ENCODE measurements at places on chromosomes 16 and 17.
A peak's percentile ranks its signal among the peaks of the same experiment; 100 is the strongest.

DNA sequence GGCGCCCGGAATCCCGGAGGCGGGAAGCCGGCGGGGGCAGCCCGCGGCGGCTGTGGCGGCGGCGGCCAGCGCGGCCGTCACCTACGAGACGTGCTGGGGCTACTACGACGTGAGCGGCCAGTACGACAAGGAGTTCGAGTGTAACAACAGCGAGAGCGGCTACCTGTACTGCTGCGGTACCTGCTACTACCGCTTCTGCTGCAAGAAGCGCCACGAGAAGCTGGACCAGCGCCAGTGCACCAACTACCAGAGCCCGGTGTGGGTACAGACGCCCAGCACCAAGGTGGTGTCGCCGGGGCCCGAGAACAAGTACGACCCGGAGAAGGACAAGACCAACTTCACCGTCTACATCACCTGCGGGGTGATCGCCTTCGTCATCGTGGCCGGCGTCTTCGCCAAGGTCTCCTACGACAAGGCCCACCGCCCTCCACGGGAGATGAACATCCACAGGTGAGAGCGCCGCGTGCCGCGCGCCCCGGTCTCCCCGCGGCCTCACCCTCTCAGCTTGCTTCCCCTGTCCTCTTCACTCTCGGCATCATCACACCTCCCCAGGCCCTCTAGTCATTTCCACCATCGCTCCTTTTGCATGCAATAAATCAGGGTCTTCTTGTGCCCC lies 706 bp downstream of the SHISA6 start:
- DNase-seq: no peak

DNA sequence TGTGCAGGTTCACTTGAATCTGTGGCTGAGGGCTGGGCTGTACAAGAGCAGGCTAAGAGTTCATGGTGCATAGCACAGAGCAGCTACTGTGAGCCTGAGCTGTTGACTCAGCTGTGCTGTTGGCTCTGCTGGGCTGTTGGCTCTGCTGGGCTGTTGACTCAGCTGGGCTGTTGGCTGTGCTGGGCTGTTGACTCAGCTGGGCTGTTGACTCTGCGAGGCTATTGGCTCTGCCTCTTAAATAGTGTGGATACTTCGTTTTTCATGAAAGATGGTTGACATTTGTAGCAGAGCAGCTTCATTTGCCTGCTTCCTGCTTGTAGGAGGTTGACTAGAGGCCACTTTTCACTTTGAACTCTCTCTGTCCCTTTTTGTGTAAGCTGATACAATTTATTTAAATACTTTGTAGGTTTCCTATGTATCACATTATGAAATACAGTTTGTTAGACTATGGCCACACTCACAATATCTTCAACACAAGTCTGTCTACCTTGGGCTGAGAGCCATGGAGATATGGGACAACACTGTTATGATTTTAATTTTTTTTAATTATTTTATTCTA lies 40.3 kb upstream of the CCNF start:
- no peak for DNase-seq

DNA sequence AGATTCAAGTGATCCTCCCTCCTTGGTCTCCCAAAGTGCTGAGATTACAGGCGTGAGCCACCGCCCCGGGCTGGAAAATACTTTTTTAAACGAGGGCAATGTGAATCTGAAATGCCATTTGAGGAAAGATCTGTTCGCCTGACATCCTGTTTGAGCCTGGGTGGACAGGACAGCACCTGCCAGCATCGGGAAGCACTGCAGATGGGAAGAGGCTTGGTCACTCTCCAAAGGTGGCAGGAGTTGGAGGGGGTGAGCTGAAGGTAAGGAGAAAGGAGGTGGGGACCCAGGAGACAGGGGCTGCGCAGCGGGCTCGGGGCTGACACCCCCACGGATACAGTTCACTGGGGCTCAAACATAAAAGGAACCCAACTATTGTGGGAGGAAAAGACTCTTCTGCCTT lies 3.9 kb upstream of the BIRC5 start:
- no peak for DNase-seq

DNA sequence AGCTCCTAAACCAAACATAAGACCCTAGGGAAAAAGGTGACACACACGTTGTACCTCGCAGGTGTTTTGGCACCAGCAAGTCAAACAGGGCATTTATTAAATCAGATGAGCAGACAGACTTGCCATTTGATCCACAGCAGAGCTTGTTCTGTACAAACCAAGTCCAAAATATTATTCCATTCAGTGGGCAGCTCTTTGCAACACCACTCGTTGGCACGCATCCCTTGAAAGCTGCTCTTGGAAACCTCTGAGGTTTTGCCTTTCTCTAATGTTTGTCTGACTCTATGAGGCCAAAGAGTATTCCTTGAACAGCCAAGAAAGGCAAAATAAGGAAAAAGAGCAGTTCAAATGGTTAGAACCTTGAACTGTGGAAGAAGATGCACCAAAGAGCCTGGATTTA lies 12.7 kb downstream of the TMEM100 start:
- no peak for DNase-seq

- no peak for DNase-seq
Measured at GRCh38 chr17:38547444-38547843, 58.3 kb downstream of the SRCIN1 start.

DNA sequence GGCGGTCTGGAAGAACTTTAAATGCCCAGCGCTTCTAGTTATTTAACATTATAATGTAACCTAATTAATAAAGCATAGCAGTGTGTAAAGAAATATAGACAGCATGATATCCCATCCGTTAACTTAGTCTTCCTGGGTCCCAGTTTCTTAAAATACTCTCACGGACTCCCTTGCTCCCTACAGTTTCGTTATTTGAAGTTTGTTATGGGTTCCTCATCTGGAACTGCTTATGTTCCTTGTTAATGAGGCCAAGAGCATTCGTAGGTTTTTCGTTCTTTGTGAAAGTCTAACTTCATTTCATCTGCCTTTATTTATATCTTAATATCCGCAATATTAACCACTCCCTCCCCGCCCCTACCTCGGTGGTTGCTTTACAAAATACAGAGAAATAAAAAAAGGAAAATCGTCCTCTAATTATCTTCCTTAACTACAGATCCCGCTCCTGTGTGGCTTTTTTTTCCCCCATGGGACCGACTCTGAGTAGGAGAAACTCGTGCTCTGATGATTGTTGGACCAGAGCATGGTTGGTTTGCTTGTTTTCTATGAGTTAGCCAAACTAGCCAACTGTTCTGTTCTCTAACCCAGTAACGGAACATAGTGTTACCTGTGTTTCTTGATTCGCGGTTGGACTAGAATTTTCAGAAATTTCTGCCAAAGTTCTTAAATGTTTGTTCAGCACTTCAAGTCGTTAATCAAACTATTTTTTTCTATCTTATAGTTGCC lies 863 bp downstream of the ADPRM start:
- no peak for DNase-seq

- DNase-seq: no peak
Measured at GRCh38 chr17:3574231-3574630, 16.6 kb upstream of the TRPV3 start.

GRCh38 chr17:21539146-21539545 lies 153.2 kb upstream of the KCNJ18 start:
- no peak for DNase-seq

DNA sequence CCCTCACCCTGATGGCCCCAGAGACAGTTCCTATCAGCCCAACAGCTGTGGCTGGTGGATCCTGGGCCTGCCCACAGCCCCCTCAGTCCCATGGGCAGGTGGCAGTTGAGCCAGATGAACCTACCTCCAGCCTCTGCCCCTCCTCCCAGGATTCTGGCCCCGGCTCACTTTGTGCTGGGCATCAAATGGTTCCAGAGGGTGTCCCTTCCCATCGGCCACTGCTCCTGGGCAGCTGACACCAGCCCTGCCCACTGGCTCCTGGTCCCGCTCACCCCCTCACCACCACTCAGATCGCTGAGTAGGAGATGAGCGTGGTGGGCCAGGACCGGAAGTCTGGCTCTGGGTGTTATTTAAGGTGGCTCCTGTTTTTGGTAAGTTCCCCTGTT lies 2.0 kb downstream of the TTYH2 start:
- no peak for DNase-seq

- DNase-seq: peak; percentile 10
Measured at GRCh38 chr17:72618001-72618509, 474.4 kb downstream of the SLC39A11 start.

DNA sequence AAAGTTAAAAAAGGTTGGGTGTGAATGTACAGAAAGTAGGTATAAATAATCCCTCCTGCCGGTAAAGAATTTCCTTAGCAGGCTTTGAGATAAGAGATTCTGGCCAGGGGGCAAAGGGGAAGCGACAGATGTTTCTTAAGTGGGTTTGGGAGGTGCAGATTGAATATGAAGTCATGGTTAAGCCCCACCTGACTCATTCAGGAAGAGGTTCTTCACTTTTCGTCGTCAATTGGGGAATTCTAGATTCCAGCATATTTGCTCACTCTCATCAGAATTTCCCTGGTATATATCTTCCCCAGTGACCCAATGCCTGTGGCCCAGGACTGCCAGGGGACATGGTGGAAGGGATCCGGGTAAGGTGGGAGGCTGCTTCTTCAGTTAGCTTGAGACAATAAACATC lies 127.8 kb downstream of the CPPED1 start:
- no peak for DNase-seq

GRCh38 chr17:43183921-43184320 lies 12.9 kb downstream of the NBR1 start:
- no peak for DNase-seq

DNA sequence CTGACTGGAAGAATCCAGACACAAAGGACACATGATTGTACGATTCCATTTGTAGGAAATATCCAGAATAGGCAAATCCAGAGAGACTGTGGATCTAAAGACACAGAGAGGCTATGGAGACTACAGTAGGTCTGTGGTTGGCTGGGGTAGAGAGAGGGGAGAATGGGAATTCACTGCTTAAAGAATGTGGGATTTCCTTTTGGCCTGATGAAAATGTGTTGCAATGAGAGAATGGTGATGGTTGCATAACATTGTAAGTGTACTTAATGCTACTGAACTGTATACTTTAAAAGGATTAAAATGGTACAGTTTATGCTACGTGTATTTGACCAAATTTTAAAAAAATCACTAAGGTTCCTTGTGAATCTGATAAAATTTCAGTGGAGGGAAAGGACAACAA lies 62.1 kb downstream of the GPRC5B start:
- no peak for DNase-seq

DNA sequence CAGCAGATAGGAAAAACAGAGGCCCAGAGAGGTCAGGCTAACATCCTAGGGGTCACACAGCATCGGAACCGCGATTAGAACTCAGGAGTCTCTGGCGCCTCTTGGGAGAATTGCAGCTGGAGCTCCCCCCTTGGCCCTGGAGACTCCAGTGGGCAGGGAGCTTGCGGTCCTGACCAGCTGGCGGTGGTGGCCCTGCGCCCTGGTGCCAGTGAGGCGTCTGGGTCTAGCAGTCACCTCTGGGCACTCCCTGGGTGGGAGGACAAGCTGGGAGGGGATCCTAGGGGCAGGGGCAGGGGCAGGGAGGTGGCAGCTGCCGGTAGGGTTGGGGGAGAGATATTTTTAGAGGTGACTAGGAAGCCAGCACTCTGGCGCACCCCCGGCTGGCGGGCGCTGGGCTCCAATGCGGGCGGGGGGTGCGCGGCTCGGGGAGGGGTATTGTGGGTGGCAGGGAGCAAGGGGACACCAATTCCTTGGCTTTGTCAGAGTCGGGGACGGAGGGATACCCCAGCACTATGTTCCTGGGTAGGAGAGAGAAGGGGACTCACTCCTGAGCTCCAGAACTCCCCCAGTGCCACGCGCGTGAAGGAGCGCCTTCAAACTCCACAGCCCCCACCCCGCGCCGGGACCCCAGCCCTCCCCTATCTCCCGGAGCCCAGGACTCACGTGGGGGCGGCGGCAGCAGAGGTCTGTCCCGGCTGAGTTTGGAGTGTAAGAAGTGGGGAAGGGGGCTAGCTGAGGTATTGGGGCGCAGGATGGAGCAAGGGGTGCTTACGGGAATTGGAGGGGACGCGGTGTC lies 584 bp downstream of the PHOSPHO1 start:
- DNase-seq: no peak

- no peak for DNase-seq
Measured at GRCh38 chr16:9327253-9327652, 235.8 kb downstream of the HAPSTR1 start.

- peak; percentile 61 for DNase-seq
Measured at GRCh38 chr17:27808628-27809027, 8.3 kb upstream of the NOS2 start.

DNA sequence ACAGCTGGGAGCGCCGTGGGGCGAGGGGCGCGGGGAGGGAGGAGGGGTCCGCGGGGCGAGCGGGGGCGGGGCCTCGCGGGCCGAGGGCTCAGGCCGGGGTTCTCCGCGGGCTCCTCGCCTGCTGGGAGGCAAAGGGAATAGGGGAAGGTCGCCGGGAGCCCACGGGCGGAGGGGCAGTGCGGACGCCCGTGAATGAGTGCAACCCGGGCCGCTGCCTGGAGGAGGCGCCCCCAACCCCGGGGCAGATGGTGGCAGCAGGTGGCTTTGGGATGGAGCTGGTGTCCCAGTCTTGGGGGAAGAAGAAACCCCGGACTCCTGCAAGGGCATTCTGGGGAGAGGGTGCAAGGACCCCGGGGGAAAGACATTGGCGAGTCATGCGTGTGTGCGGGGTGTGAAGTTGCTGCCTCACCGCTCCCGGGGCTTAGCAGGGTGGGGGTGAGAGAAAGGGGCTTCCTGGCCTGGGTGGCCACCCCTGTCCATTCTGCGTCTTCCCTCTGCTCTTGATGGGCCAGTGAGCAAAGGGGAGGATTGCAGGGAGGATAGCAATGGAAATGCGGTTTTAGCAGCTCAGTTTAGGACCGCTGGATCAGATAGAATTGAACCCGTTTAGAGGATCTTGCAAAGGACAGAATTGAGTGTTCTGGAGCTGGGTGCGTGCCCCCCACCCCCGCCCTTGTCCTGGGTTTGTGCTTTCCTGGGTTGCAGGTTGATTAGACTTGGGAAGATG lies 526 bp downstream of the KIAA0513 start:
- peak; percentile 30 for DNase-seq

- no peak for DNase-seq
Measured at GRCh38 chr17:59702304-59702703, 4.9 kb downstream of the PTRH2 start.

DNA sequence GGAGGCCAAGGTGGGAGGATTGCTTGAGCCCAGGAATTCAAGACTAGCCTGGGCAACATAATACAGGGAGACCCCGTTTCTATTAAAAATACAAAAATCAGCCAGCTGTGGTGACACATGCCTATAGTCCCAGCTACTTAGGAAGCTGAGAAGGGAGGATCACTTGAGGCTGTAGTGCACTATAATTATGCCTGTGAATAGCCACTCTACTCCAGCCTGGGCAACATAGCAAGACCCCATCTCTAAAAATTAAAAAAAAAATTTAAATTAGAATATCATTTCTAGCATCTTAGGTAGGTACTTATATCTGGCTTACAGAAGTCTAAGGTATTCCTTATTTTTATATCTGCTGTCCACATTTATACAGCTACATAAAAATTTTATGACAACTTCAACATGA lies 7.5 kb upstream of the SMG8 start:
- DNase-seq: no peak

DNA sequence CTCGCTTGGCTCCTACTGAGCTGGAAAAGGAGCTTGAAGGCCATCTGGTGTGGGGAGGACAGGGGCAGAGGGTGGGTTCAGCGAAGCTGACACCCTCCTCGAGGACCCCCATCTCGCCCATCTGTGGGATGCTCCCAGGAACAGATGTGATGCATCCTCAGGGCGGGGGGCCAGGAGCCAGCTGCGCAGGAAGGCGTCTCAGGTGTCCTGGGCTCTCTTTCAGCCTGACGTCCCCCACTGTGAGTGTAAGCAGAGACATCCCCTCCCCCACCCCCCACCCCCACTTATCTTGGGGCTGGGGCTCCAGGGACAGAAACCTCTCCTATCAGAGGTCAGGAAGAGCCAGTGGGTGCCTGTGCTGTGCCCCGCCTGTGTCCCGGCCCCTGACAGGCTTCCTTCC lies 16.2 kb downstream of the KIF19 start:
- DNase-seq: no peak

Data from activated naive CD8-positive, alpha-beta T cell treated with anti-CD3 and anti-CD28 coated beads, Interleukin-2, amount 50 U/mL, for 24 hours (primary cell).